Hepatocyte (in vitro differentiated cells): ENCODE measurements at places on chromosomes 7 and 10. TPM values are rescaled to one million over a fixed set of nuclear protein-coding genes. Genes with fewer than 3 reads are reported as not detected.

- DNase-seq = no peak
Measured at GRCh38 chr7:138542183-138542582, 82.1 kb downstream of the TRIM24 start.

DNA sequence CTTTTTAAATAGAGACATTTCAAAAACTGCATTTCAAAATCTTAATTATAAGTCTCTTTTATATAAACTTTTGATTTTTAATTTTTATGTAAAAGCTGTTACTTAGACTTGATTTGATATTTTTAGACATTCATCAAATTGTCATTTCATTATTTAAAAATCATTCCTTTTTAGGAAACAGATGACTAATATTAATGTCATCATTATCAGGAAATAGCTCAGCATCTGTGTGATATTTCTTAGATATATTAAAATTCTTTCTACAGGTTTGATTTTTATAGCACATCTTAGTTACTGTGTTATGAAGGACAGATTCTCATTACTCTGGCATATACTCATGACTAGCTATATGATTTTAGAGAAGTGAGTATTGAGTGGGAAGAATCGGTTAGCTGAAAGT lies 17.2 kb downstream of the RUNDC3B start:
- DNase-seq = no peak

DNA sequence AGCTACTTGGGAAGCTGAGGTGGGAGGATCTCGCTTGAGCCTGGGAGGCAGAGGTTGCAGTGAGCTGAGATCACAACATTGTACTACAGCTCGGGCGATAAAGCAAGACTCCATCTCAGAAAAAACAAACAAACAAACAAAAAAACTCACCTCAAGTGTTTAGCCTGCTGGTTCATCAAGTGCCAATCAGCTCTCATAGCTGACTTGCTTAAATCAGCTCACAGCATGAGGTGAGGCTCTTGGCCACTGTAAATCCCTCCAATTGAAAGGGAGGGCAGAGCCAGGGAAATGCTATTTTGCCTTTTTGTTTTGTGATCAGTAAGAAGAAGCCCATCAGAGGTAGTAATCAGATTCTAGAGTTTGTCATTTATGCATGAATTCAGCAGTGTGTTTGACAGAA lies 112.3 kb downstream of the RAB11FIP2 start:
- no peak for DNase-seq

DNA sequence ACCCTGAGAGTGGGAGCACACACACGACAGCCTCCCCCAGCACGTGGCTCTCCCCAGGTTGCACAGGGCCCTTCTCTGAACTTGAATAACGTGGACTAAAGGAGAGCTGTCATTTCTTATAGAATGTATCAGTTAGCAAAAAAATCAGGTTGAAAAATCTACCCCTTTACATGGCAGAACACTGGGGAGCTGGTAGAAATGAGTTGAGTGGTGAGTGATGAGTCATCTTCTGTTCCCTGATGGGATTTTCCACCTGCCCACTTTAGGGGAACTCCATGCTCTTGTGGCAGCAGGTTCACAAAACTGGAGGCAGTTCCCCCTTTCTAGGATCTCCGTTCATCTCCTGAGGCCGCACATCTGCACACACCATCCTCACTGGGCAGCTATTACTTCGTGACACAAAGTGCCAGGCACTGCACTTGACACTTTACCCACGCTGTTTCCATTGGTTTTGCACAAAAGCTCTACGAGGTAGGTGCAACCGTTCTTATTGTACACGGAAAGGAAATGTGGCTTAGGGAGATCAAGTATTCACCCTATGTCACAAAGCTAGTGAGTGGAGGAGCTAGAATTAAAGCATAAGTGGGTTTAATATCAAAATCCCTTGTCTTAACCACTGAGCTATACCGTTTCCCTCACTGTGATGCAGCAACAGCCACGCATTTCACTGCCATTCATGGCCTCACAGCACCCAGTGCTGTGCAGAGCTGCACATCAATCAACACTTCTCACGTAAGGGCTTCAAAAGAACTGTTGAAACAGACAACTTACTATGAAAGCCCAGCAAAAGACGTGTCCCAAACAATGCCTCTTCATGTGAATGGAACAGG lies 80.2 kb downstream of the RNF216 start:
- no peak for DNase-seq

DNA sequence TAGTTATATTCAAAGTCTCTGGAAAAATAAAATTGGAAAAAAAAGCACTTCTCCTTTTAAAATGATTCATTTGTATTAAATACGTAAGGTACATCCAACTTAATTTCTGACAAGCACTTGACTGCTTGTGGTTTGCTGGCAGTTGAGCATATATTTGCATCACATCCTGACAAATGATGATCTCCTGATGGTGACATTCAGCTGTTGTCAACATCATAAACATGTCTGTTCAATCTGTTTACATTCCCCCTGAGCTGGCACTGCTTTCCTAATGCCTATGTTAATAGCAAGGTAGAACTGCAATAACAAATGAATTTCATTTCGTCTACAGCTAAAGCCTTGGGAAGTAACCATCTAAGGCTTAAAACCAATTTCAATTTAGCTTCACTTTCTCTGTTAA lies 24.4 kb downstream of the TSPAN12 start:
- no peak for DNase-seq

GRCh38 chr7:4803397-4804241 lies 28.2 kb downstream of the AP5Z1 start:
- no peak for DNase-seq

- no peak for DNase-seq
Measured at GRCh38 chr7:142798451-142799436, 28.0 kb downstream of the PRSS2 start.

CACNB2 gene
- total RNA-seq = 4.6 and 10.2 TPM in 2 replicates

DNA sequence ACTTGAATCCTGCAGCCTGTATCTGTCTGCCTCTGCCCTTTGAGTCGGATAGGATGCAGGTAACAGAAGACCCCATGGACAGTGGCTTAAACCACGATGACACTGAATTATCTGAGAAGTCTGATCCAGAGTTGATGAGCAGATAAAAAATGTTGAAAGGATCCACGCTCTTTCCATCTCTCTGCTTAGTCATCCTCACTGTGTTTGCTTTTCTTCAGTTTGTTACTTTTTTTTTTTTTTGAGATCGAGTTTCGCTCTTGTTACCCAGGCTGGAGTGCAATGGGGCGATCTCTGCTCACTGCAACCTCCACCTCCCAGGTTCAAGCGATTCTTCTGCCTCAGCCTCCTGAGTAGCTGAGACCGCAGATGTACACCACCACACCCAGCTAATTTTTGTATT lies 36.9 kb upstream of the GOLGA7B start:
- DNase-seq = no peak

DNA sequence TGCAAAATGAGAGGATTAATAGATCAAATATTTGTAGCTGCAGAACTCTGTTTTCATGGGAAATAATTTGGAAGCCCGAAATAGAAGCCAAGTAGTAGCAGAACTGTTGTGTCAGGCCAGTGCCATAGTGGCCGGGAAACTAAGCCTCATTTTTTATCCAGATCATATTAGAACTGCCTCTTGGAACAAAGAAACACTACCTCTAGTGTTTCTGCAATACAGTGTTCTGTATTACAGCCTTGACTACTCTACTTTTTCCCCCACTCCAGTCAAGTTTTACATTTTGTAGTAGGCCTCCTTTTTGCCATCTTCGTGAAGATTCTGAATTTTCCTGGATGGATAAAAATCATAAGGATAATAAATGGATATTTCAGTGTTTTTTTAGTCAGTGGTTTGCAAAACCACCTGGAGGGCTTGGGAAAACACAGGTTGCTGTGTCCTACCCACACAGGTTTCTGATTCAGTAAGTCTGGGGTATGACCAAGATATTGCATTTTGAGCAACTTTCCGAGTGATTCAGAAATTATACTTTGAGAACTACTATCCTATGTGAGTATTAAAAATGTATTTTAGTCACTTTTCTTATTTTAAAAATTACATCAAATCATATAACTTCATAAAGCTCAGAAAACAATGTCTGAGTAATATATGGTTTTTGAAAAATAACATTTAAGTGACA lies 326.2 kb upstream of the KAT6B start:
- no peak for DNase-seq

- DNase-seq = no peak
Measured at GRCh38 chr7:105296491-105296890, 92.2 kb downstream of the SRPK2 start.

- peak; percentile 46 for DNase-seq
Measured at GRCh38 chr10:114100848-114101741, 57.4 kb downstream of the ADRB1 start.

DNA sequence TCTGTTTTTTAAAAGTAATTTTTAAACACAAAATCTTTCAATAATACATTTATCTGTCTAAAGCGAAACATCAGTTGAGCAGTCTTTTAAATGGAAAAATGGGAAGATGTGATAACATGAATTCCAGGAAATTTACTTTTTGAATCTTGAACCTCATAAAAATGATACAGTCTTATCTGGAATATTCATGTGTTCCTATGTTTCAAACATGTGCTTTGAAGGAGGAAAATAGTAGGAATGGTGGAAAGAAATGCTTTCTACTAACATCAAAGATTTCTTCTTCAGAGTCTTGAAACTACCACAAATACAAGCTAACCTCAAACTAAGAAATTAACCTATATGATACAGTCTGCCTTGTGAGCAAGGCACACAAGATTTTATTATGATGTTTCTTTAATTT lies 317.5 kb upstream of the SEMA3A start:
- DNase-seq = no peak

CPN1 gene
- 2.8 and 3.8 TPM in 2 replicates for total RNA-seq

- no peak for DNase-seq
Measured at GRCh38 chr10:118531105-118531852, 64.2 kb downstream of the PRLHR start.

MOGAT3 gene
- 6.3 and 8.4 TPM in 2 replicates for total RNA-seq

SDK1 gene
- 7.4 and 10.0 TPM in 2 replicates for total RNA-seq

CYP26C1 gene
- not detected in 2 replicates for total RNA-seq

GRCh38 chr10:7550013-7550412 lies 116.8 kb downstream of the ITIH5 start:
- DNase-seq = no peak

- no peak for DNase-seq
Measured at GRCh38 chr7:73894733-73895551, 34.0 kb downstream of the TMEM270 start.

GRCh38 chr10:3757638-3758490 lies 27.1 kb downstream of the KLF6 start:
- DNase-seq = no peak

- DNase-seq = no peak
Measured at GRCh38 chr10:67527351-67527750, 168.6 kb downstream of the CTNNA3 start.

SLC25A13 gene
- total RNA-seq = 53.2 and 55.1 TPM in 2 replicates

OPN4 gene
- total RNA-seq = not detected in 2 replicates

- no peak for DNase-seq
Measured at GRCh38 chr7:69448071-69448470, 150.2 kb upstream of the AUTS2 start.

UCN3 gene
- not detected in 2 replicates for total RNA-seq

- peak; percentile 53 for DNase-seq
Measured at GRCh38 chr7:35736725-35737124, 41.8 kb upstream of the HERPUD2 start.

GRCh38 chr10:49089152-49089551 lies 26.2 kb downstream of the VSTM4 start:
- DNase-seq = no peak

SVIL gene
- total RNA-seq = 24.3 and 24.4 TPM in 2 replicates

DNA sequence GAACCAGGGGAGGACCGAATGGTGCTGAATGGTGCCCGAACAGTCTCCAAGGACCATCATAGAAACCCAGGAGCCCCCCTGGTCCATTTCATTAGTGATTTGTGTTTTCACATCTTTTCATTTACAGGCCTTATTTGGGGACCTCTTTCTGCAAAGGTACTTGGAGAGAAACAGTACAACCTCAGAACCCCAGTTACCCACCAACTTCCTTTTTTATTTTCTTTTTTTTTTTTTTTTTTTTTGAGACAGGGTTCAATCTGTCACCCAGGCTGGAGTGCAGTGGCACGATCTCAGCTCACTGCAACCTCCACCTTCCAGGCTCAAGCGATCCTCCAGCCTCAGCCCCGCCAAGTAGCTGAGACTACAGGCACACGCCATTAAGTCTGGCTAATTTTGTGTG lies 13.0 kb upstream of the ELN start:
- DNase-seq = no peak

NPC1L1 gene
- total RNA-seq = 14.8 and 20.6 TPM in 2 replicates
